ENCODE measurements at places on chromosomes 2 and 18.

DNA sequence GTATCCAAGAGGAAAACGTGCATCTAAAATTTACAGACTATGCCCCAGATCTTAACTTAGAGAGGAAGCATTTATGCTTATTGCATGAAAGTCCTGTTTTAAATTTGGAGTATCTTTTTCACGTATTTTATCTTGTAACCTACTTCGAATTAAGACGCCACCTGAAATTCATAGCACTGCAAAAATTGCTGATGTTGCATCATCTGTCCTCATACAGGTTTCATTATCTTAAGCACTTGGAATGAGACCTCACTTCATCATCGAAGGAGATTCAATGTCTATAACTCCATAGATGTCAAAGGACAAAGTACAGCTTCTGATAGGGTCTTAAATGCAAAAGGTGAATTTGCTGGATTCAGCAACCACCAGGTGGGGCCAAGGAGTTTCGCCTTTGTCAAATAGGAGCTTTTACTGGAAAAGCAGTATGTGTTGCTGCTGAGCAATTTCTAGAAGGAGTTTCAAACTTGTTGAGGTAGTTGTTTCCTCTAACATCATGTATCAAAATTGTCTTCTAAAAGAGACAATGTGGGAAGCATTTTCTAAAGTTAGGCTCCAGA lies 106.4 kb upstream of the CCDC85A start:
- no peak for DNase-seq

- DNase-seq: no peak
Measured at GRCh38 chr2:236527159-236527630, 42.4 kb upstream of the ACKR3 start.

- DNase-seq: no peak
Measured at GRCh38 chr2:239540174-239540573, 139.4 kb upstream of the HDAC4 start.

- DNase-seq: no peak
Measured at GRCh38 chr2:197263077-197263476, 47.5 kb downstream of the ANKRD44 start.

DNA sequence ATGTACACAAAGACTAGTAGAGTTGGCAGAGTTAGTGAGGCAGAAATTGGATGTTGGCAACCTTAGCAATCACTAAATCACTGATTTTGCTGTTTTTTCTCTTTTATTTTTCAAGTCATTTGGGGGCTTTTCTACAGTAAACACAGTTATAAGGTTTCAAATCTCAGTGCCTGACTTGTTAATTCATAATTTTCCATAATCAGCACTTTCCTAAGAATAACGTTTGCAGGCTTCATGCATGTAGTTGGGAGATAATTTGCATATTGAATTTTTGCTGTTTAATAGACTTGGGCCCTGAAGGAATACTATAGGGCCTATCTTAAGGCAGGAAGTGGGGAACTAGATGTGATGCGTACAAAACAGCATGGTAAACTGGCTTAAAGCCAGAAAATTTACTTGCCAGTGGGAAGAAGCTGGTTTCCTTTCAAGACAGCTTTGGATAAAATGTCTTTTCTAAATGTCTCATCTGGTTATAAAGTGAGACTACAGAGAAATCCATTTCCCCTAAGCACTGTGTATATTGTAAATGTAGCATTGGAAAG lies 127.2 kb upstream of the SMIM21 start:
- DNase-seq: no peak

Measured in C1 segment of cervical spinal cord (tissue), 14 donors.